Hematopoietic multipotent progenitor cell (in vitro differentiated cells): ENCODE measurements at places on chromosomes 11 and 22. TPM values are rescaled to one million over a fixed set of nuclear protein-coding genes. Genes with fewer than 3 reads are reported as not detected.

Gene P4HA3
- 0.27 TPM for total RNA-seq

Gene SMIM38
- total RNA-seq = 0.54 TPM

Gene TREH
- total RNA-seq = not detected

Gene PTPN5
- under 0.01 TPM for total RNA-seq

Gene GPR83
- not detected for total RNA-seq

Gene HIKESHI
- 28.8 TPM for total RNA-seq

GRCh38 chr11:120141113-120141767 lies 3.3 kb upstream of the TRIM29 start:
- no peak for DNase-seq

- DNase-seq = no peak
These were observed 17.2 kb downstream of the MYEOV start for GRCh38 chr11:69310934-69311766.

DNA sequence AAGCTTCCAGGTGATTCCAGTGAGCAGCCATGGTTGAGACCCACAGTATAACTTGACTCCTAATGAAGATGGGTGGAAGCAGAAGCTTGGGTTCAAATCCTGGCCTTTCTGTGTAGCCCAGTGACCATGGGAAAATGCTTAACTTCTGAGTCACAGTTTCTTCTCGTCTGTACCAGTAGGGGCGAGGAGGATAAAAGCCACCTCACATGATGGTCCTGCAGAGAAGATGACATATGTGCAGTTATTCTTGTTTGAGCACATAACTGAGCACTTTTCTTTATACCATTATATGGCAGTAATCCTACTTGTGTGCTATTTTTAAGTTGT lies 4.9 kb downstream of the TMEM109 start:
- no peak for DNase-seq

GRCh38 chr22:26385164-26385563 lies 43.9 kb upstream of the ASPHD2 start:
- DNase-seq = no peak

DNA sequence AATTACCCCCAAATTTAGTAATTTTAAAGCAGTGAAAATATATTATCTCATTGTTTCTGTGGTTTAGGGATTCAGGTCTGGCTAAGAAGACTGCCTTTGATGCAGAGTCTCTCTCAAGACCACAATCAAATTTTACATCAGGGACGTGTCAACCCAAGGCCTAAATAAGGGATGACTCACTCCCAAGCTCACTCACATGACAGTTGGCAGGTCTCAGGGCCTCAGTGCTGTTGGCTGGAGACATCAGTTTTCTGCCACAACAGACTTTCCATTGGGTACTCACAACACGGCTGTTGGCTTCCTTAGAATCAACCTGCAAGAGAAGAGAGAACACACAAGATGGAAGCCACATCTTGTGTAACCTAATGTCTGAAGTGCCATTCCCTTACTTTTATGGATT lies 377.3 kb downstream of the FAM181B start:
- no peak for DNase-seq

DNA sequence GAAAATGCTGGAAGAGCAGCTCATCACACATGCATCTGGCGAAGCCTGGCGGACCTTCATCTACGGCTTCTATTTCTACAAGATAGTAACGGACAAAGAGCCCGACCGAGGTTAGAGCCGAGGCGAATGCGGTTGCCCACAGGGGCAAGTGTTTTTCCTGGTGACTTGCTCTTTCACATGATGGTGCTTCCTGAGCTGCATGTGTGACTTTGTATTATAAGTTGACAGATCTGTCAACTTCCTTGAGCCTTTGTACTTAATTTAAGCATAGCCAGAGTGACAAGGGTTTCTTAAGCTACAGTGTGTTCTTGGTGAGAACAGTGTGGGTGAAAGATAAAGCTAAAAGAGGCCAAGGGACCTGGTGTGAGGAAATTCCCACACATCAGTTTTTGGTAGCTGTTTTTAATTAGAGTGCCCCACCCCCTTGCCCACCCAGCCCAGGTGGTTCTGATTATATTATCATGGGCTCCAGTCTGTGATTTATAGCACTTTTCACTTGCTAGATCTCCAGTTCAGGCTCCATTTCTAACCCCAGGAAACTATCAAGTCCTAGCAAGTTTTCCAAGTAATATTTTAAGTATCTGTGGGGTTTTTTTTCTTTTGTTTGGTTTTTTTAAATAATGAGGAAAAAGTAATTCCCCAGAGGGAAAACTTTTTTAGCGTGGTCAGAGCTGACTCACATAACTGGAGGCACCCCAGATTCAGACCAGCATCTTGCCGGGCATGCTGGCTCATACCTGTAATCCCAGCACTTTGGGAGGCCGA lies 68.0 kb upstream of the YWHAH start:
- no peak for DNase-seq

DNA sequence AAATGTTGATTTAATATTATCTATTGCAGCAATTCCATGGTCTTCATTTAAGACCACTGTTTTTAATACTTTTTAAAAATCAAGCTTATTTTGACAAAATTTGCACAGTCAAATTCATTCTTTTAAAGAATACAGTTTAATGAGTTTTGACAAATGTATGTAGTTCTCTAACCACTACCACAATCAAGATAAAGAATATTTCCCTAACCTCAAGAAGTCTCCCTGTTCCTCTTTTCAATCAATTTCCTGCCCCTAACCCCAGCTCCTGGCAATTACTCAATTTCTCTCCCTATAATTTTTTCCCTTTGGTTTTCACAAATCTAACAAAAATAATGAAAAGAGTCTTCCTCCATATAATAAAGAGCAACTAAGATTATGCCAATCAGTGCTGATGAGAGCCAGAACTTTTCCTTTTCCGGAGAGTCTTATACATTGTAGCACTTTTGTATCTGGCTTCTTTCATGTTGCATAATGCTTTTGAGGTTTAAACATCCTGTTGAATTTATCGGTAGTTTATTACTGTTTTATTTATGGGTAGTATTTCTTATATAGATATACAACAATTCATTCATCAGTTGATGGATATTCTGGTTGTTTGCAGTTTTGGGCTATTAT lies 231.7 kb downstream of the AASDHPPT start:
- no peak for DNase-seq

DNA sequence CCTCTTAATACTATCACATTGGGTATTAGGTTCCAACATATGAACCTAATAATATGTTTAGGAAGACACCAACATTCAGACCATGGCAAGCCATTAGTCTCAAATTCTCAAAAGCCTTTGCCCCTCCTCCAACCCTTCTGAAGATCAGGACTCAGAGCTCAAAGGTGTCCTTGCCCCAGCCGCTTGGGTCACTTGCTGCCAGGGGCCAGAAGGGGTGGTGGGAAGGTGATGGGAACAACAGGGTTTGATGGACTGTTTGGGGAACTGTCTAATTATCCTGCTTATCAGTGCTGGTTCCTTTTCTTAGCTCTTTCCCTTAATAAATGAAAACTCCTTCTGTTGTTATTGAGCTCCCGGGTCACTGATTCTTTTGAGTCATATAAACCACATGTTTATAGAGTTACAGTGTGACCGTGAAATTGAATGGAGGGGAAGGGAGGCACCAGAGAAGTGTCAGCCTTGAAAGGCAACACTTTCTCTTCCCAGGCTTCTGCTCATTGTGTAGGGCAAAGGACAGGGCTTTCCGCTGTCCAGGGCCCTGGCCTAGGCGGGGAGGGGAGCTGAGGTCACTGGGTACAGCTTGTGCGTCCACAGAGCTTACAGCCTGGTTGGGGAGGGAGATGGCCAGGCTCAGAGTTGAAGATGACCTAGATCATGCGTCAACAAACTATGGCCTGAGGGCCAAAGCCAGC lies 105.1 kb downstream of the FBXO7 start:
- DNase-seq = no peak

DNA sequence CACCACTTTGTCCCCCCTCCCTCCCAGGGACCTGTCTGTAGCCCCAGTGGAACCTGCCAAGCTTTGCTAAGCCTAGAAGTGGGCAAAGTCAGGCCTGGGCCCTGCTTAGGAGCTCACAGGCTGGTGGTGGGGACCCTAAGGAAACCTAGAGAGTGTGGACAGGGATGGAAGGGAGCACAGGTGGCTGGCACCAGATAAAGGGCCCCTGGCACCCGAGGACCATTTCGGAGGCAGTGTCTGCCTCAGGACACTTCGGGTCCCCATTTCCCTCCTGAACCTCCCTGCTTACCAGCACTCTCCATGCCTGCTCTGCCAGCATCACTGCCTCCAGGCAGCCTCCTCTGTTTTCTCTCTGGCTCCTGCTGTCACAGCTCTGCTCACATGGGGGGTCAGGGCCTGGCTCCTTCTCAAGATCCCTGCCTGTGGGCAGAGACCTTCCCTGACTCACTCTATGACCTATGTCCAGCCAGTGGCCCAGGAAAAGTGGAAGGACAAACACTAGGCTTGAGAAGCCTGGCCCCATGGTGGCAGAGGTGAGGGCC lies 13.6 kb upstream of the OMP start:
- no peak for DNase-seq

DNA sequence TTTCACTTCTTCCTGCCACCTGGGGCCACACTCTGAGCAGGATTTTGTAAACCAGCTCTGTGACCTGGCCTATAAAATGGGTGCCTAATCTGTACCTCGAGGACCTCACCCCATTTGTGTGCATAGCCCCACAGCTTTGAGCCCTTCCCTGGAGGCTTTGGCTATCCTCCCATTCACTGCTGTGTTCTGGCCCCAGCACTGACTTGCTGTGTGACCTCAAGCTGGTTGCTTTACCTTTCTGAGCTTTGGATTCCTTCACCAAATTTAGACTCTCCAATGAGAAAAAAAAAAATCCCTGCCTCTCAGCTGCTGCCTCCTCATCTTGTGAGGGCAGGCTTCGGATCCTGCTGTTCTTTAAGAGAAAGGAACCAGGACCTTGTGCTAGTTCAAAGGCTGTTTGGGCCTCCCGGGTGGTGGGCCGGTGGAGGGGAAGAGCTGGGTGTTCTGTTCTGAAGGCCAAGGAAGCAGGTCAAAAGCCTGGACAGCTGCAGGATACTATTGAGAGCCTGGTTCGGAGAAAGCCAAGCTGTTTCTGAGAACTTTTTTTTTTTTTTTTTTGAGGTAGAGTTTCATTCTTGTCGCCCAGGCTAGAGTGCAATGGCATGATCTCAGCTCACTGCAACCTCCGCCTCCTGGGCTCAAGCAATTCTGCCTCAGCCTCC lies 1.1 kb upstream of the PYGM start:
- DNase-seq = no peak

- no peak for DNase-seq
These were observed 100.2 kb downstream of the GGTLC2 start for GRCh38 chr22:22744412-22745224.

DNA sequence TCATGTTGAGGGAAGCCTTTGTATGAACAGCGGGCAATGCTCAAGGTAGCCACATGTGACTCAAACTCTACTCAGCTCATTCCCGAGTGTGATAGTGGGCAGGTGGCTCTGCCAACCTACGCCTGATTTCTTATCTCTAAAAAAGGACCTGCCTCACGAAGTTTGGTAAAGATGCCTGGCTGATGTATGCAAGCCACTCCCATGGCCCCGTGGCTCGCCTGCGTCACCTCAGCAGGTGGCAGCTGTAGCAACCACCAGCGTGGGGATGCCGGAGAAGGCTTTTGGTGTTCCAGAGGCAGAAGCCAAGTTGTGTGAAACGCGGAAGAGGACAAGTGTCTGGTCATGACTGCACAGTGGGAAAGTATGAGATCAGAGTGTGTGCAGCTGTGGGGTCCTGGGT lies 5.4 kb downstream of the FADS2 start:
- DNase-seq = no peak

DNA sequence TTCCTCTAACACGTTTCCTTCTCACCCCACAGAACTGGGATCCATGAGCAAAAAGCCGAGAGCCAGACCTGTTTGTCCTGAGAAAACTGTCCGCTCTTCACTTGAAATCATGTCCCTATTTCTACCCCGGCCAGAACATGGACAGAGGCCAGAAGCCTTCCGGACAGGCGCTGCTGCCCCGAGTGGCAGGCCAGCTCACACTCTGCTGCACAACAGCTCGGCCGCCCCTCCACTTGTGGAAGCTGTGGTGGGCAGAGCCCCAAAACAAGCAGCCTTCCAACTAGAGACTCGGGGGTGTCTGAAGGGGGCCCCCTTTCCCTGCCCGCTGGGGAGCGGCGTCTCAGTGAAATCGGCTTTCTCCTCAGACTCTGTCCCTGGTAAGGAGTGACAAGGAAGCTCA lies 24.0 kb downstream of the CD5 start:
- DNase-seq = no peak
